ENCODE measurements at places on chromosomes 16 and 17.

DNA sequence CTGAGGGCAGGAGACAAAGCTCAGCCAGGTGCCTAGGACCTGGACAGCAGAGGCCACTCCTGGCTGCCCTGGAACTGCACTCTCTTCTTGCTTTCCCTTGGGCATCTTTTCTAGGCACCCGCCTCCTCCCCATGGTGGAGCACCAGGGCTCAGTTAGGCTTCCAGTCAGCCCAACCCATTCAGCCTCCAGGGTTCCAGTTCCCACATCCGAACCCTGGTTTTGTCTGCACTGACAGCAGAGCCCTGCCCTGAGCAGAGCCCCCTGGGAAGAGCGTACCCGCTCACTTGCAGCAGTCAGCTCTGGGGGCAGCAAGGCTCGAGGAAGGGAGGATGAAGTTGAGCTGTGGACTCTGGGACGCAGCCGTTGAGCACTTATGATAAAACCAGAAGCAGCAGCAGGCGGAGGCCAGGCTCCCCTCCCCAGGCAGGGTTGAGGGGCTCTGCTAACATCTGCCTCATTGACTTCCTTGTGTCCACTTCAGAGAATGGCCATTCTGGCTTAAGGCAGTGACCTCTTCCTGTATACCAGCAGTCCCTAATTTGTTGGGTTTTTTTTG, 213.2 kb downstream of the NTN1 start:
- H3K27me3 ChIP-seq = peaks cover 44% of the 10 kb centered on the region
- H3K27ac ChIP-seq = no peak overlapping the region
- no peak for DNase-seq
- H3K4me3 ChIP-seq = no peak overlapping the region
- H3K4me1 ChIP-seq = peaks cover 4% of the 10 kb centered on the region
- no peaks in the 10 kb centered on the region for H3K36me3 ChIP-seq

DNA sequence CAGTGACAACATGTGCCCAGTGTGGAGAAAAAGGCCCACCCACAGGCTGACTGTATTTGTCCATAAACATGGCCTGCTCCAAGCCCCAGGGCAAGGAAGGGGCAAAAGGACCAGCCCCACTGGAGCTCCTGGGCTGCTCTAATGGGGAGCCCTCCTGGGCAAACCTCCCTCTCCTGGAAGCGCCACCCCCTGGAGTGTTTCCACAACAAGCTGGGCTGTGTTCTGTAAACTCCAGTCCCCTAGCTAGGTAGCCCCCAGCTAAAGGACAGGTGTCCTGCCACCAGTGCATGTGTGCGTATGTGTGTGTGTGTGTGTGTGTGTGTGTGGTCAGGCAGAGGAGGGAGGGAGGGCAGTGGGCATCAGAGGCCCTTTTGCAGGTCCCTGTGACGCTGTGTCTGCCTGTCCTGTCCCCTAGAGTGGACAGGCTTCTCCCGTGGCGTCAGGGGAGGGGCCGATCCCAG, 11.3 kb upstream of the STAC2 start:
- no peaks in the 10 kb centered on the region for H3K4me1 ChIP-seq
- H3K4me3 ChIP-seq = no peak overlapping the region
- H3K36me3 ChIP-seq = no peaks in the 10 kb centered on the region
- no peaks in the 10 kb centered on the region for H3K27me3 ChIP-seq
- no peak for DNase-seq

- peaks cover 57% of the 10 kb centered on the region for H3K4me1 ChIP-seq
- peak; percentile 13 for DNase-seq
- peaks cover 11% of the 10 kb centered on the region for H3K36me3 ChIP-seq
These were observed 57.5 kb upstream of the ARHGAP44 start for GRCh38 chr17:12731839-12732238.

- no peak overlapping the region for H3K4me3 ChIP-seq
- no peaks in the 10 kb centered on the region for H3K4me1 ChIP-seq
- no peak for DNase-seq
- no peaks in the 10 kb centered on the region for H3K36me3 ChIP-seq
These were observed 104.7 kb upstream of the TMEM132E start for GRCh38 chr17:34474706-34475105.

DNA sequence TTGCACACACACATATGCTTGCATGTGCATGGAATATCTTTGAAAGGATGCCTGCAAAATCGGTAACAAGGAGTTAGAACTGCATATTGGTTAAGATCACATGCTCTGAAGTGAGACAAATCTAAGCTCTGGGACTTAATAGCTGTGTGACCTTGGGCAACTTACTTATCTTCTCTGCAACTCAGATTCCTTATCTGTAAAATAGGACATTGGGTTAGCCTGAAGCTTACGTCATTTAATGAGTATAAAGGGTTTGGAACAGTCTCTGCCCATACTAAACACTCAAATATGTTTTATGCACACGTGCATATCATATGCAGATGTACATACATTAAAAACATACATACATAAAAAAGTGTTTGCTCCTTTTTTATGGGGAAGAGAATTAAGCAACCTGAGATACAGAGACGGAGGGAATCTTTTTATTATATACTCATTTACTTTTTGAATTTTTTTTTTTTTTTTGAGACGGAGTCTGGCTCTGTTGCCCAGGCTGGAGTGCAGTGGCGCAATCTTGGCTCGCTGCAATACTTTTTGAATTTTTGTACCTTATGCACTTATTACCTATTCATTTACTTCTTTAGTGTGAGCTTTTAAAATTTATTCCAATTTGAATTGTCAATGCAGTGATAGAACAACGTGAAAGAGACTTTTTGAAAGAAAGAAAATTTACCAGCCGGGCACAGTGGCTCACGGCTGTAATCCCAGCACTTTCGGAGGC, 206.2 kb downstream of the CCDC182 start:
- peaks cover 45% of the 10 kb centered on the region for H3K4me1 ChIP-seq
- no peak for DNase-seq
- H3K27ac ChIP-seq = no peak overlapping the region
- no peaks in the 10 kb centered on the region for H3K27me3 ChIP-seq

DNA sequence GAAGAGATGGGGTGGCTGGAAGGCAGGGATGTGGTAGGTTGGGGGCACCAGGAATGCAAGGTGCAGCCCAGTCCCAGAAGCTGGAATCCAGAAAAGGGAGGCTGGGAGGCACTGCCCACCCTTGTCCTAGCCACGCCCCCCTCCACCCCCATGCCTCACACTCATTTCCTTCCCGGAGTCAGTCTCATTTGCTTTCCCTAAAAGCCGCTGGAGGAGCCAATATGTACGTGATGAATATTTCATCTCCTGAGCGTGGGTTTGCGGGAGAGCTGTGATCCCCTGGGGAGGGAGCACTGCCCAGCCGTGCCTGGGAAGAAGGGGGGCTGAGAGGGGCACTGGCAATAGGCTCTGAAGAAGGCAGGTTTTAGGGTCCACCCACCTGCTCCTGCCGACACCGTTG, 124.5 kb upstream of the LHX1 start:
- H3K27me3 ChIP-seq = peaks cover 54% of the 10 kb centered on the region
- no peaks in the 10 kb centered on the region for H3K4me1 ChIP-seq
- no peak overlapping the region for H3K27ac ChIP-seq
- H3K36me3 ChIP-seq = no peaks in the 10 kb centered on the region

- no peaks in the 10 kb centered on the region for H3K36me3 ChIP-seq
- DNase-seq = peak; percentile 82
- H3K27ac ChIP-seq = no peak overlapping the region
These were observed 3.3 kb upstream of the PPP1R1B start for GRCh38 chr17:39623356-39623950.

DNA sequence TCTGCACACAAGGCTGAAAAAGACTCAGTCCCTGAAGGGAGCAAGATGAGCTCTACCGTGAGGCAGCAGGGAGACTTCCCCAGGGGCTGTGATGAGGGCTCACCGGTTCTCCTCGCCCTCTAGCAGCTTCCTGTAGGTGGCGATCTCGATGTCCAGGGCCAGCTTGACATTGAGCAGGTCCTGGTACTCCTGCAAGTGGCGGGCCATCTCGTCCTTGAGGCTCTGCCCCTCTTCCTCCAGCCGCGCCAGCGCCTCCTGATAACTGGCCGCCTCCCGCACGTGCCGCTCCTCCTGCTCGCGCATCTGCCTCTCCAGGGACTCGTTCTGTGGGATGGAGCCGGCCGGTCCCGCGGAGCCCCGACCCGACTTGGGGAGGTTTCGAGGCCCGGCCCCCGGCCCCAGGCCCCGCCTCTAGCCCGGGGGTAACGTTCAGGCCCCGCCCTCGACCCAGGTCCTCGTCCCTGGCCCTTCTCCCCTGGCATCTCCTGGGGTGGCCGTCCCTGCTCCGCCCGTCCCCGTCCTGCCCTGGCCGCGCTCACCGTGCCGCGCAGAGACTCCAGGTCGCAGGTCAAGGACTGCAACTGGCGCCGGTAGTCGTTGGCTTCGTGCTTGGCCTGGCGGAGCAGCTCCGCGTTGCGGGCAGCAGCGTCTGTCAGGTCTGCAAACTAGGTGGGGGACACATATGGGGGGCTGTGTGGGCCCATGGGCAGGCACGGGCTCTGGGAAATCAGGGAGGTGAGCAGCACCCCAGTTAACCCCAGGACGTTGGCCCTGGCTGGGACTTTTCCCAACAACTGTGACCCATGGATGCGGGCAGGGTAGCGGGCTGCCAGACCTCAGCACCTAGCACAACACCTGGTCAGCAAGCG, 3.9 kb downstream of the GFAP start:
- no peak overlapping the region for H3K27ac ChIP-seq
- peaks cover 3% of the 10 kb centered on the region for H3K27me3 ChIP-seq
- peak overlapping the region; percentile 17 for H3K4me3 ChIP-seq
- peaks cover 17% of the 10 kb centered on the region for H3K4me1 ChIP-seq
- no peaks in the 10 kb centered on the region for H3K36me3 ChIP-seq
- peak; percentile 89 for DNase-seq

DNA sequence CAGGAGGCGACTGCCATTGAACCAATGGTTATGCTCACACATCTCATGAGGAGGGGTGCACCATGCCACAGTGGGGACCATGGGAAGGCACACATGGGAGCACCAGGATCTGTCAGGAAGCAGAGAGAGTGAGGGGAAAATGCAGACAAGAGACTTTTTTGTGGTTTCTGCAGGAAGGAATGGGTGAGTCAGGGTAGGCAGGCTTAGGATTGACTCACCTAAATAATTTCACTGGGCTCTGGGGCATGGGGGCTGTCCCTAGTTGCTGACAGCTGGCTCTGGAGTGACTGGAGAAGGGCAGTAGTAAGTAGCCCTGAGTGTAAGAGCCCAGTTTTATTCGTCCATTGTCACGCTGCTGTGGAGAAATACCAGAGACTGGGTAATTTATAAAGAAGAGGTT, 202.4 kb downstream of the AXIN2 start:
- H3K36me3 ChIP-seq = no peaks in the 10 kb centered on the region
- no peaks in the 10 kb centered on the region for H3K27me3 ChIP-seq
- no peak for DNase-seq
- no peak overlapping the region for H3K4me3 ChIP-seq
- no peak overlapping the region for H3K27ac ChIP-seq

DNA sequence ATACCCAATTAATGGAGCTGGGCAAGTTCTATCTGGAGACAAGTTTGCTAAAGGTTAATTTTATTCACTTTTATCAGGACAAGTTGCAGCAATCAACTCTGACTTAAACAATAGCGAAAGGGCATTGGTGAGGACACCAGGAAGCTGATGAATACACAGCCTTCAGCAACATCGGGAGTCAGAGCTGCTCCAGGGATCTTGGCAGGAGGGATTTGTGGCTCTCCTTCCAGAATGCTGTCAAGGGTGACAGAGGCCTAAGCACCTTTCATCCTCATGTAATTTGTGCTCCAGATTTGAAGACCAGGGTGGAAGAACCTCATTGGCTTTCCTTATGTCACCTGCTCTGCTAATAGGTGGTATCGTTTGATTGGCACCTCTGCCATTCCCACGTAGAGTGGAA, 485.6 kb downstream of the NPIPA7 start:
- no peak overlapping the region for H3K4me3 ChIP-seq
- H3K27me3 ChIP-seq = no peaks in the 10 kb centered on the region
- peaks cover 36% of the 10 kb centered on the region for H3K4me1 ChIP-seq
- DNase-seq = no peak

DNA sequence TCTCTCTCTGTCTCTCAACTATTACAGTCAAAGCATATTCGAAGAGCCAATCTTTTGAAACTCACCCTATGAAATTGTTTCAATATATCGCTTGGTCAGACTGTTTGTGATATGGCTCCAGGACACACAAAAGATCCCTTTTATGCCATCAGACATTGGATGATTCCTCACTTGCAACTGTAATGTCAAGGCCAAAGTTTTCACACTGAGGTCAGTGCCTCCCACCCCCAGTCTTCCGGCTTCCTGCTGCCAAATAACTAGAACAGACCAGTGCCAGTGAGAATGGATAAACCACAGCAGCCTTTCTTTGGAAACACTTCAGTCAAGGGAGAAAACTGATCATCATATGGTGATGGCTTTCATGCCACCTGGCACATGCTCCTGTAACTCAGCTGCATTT, 321.9 kb upstream of the ZFHX3 start:
- no peak overlapping the region for H3K4me3 ChIP-seq
- no peaks in the 10 kb centered on the region for H3K27me3 ChIP-seq
- peaks cover 7% of the 10 kb centered on the region for H3K4me1 ChIP-seq
- no peak overlapping the region for H3K27ac ChIP-seq

GRCh38 chr17:9020096-9020823, 1.1 kb upstream of the NTN1 start:
- no peaks in the 10 kb centered on the region for H3K36me3 ChIP-seq
- H3K4me1 ChIP-seq = peaks cover 12% of the 10 kb centered on the region
- DNase-seq = no peak
- peak overlapping the region; percentile 84 for H3K4me3 ChIP-seq
- H3K27me3 ChIP-seq = peaks cover 98% of the 10 kb centered on the region

GRCh38 chr16:8621222-8621571, 301 bp upstream of the METTL22 start:
- H3K27ac ChIP-seq = peak overlapping the region; percentile 94
- H3K36me3 ChIP-seq = peaks cover 8% of the 10 kb centered on the region
- peak overlapping the region; percentile 62 for H3K4me3 ChIP-seq
- no peak for DNase-seq
- H3K27me3 ChIP-seq = no peaks in the 10 kb centered on the region
- peaks cover 5% of the 10 kb centered on the region for H3K4me1 ChIP-seq

DNA sequence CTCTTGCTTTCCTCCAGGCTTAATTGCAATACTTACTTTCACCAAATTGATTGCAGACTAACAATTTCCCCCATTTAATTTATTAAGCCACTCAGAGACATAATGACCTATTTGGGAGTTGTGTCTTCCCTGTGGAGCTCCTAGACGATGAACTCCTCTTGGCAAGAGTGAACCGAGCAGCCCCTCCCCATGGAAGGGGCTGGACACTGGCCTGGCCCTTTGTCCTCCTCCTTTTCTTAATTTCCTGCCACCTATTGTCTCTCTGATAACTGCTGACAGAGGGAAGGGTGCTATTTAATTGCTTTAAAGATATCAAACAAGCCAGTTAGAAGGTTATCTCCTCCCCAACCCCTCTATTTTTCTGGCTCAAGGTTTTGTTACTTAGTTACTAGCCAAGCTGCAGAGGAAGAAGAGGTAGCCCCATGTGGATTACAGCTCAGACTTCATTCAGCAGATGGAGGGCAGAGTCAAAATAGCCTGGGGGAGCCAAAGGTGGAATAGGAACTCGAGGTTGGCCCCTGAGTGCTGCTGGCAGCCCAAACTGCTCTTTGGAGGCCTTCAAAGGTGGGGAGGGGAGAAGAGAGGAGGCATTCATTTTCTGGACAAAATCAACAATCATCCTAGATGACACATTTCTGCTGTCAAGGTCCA, 3.7 kb upstream of the SSTR2 start:
- H3K27me3 ChIP-seq = peaks cover 31% of the 10 kb centered on the region
- no peak overlapping the region for H3K4me3 ChIP-seq
- no peak for DNase-seq
- H3K27ac ChIP-seq = no peak overlapping the region
- H3K4me1 ChIP-seq = peaks cover 20% of the 10 kb centered on the region

GRCh38 chr16:24504472-24505345, 34.7 kb upstream of the RBBP6 start:
- H3K27ac ChIP-seq = no peak overlapping the region
- H3K27me3 ChIP-seq = peaks cover 7% of the 10 kb centered on the region
- no peaks in the 10 kb centered on the region for H3K36me3 ChIP-seq
- DNase-seq = peak; percentile 70
- no peaks in the 10 kb centered on the region for H3K4me1 ChIP-seq
- H3K4me3 ChIP-seq = no peak overlapping the region

Measured in cardiac muscle cell (in vitro differentiated cells and primary cell).